Cardiac muscle cell (in vitro differentiated cells and primary cell): ENCODE measurements at places on chromosomes 2 and 18. TPM values are rescaled to one million over a fixed set of nuclear protein-coding genes. Genes with fewer than 3 reads are reported as not detected.
A peak's percentile ranks its signal among the peaks of the same experiment; 100 is the strongest.

GRCh38 chr2:86752934-86753333 is 32.8 kb downstream of the RMND5A start:
- DNase-seq, result no peak

DNA sequence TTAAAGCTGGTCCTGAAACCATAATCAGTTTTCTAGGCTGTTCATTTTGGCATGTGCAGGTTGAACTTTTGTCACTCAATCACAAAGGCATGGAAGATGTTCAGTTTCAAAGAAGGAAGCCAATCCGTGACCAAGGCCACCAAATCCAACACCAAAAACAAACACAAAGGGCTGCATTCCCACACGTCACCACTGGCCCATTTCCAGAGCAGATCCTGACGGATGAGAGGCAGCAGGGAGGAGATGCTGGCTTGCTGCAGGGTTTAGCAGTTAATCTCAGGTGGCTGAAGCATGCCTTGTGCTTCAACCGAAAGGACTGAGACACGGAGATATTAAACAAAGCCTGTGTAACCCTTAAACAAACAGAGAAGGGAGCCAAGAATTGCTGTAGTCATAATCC is 191.9 kb upstream of the CTAGE1 start:
- peak; percentile 7 for DNase-seq

- peak; percentile 51 for DNase-seq
Observed at GRCh38 chr2:169038338-169038757, 7.2 kb upstream of the ABCB11 start.

DNA sequence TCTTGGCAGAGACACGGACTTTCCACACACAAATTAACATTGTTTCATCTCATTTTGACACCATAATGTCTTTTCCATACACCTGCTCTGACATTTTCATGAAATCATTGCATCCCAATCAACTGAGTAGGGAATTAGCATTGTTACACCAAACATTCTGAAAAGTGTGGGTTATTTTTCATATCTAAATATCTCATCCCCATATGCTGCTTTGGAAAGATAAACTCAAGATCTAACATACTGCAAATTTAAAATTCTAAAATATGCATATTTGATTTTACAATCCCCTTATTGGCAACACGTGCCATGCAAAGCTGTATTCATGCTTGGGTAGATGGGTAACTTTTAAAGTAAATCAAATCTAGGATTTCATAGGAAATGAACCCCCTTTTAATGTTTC is 242.9 kb downstream of the ZNF516 start:
- DNase-seq, result no peak

The LIMS3 gene
- 5.2 and 5.7 TPM in 2 replicates for polyA plus RNA-seq
